ENCODE measurements at places on chromosomes 12 and 14. TPM values are rescaled to one million over a fixed set of nuclear protein-coding genes. Genes with fewer than 3 reads are reported as not detected.

DNA sequence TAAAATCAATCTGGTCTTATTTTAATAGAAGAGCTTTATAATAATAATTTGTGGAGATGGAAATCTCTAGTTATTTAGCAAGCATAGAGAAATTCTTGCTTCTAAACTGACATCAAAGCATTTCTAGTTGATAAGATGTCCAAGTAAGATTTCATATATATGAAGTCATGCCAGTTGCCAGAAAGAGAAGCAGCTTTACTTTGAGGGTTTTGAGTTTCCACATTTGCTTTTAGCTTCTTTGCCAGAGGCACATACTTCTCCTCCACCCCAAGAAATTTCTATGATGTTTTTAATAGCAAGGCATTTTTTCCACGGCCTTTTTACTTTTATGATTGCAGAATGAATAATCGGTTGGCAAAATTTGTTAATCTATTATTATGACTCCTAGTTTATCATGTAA lies 24.2 kb upstream of the YAF2 start:
- DNase-seq: no peak

DNA sequence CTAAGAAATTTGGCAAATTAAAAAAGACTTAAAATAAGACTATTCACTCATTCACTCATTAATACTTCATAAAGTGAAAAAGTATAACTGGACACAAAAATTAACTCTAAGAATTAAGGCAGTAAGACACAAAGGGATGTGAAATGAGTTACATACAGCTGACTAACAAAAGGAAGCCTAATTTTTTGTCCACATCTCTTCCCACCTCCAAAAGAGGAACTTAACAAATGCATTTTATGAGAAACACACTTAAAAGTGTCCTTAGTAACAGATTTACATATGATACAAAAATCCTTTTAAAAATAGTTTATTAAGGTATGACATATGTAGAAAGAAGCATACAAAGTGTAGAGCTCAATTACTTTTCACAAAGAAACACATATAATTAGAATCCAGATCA lies 88.9 kb downstream of the NUMB start:
- DNase-seq: no peak

GRCh38 chr12:27868139-27868538 lies 88.1 kb upstream of the MANSC4 start:
- no peak for DNase-seq

BHLHE41 gene
- 104 TPM for total RNA-seq

CPSF6 gene
- total RNA-seq: 53.4 TPM

Data from upper lobe of right lung (tissue), 1 donor.